IMR-90 (cell line): ENCODE measurements at places on chromosomes 16 and 17.

DNA sequence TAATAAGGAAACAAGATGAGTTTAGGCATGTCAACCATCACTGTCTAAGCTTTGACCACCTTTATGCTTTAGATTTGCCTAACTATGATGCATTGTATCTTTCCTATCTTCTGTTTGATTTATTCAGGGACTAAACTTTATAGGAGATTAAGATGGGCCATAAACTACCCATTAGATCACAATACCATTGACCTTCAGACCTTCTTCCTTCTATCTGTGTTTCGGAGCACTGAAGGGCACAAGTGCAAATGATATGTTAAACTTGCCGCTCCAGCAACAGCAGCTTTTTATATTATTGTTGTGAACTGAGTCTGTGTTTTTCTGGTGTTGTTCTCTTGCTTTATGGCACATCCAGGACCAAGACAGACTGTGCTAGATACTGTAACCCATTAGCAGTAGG lies 16.6 kb upstream of the ALDH3A2 start:
- H3K27ac ChIP-seq = no peak overlapping the region
- peaks cover 7% of the 10 kb centered on the region for H3K27me3 ChIP-seq
- H3K36me3 ChIP-seq = no peaks in the 10 kb centered on the region
- no peaks in the 10 kb centered on the region for H3K4me1 ChIP-seq
- DNase-seq = no peak

GRCh38 chr17:42598905-42599304 lies 10.3 kb downstream of the RETREG3 start:
- H3K27me3 ChIP-seq = no peaks in the 10 kb centered on the region
- H3K4me1 ChIP-seq = no peaks in the 10 kb centered on the region
- DNase-seq = no peak
- H3K4me3 ChIP-seq = no peak overlapping the region

DNA sequence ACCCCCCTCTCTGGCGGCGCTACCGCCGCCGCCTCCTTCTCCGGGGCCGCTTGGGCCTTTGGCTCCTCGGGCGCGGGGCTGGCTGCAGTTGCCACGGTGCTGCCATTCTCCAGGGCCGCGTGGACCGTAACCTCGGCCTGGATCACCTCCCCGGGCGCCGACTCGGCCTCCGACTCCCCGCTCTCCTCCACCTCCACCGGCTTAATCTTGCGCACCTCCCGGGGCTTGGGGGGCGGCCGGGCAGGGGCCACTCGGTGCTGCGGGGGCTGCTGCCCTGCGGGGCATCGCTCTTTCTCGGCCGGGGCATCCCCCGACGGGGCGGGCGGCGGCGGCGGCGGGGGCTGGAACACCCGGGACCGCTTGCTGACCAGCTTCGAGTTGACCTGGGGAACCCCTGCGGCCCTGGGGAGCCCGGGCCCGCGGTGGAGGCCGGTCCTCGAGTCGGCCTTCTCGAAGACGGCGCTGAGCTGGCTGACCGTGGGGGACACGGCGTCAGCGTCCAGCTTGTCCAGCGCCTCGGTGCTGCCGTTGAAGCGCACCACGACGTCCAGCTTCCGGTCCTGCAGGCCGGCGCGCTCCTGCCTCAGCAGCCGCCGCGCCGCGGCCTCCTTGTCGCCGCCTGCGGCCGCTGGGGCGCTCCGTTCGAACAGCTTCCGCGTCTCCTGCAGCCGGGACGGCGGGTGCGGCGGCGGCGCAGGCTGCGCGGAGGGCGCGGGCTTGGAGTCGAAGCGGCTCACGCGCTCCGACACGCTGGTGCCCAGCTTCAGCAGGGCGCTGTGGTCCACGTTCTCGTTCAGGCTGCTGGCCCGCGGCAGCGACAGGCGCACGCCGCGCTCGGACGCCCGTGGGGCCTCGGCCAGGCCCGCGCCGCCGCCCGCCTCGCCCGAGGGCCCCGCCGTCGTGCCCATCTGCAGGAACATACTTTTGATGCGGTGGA lies 792 bp downstream of the PPP1R9B start:
- peak overlapping the region; percentile 86 for H3K4me3 ChIP-seq
- H3K4me1 ChIP-seq = peaks cover 27% of the 10 kb centered on the region
- H3K27ac ChIP-seq = peak overlapping the region; percentile 88
- H3K27me3 ChIP-seq = no peaks in the 10 kb centered on the region
- DNase-seq = peak; percentile 48

DNA sequence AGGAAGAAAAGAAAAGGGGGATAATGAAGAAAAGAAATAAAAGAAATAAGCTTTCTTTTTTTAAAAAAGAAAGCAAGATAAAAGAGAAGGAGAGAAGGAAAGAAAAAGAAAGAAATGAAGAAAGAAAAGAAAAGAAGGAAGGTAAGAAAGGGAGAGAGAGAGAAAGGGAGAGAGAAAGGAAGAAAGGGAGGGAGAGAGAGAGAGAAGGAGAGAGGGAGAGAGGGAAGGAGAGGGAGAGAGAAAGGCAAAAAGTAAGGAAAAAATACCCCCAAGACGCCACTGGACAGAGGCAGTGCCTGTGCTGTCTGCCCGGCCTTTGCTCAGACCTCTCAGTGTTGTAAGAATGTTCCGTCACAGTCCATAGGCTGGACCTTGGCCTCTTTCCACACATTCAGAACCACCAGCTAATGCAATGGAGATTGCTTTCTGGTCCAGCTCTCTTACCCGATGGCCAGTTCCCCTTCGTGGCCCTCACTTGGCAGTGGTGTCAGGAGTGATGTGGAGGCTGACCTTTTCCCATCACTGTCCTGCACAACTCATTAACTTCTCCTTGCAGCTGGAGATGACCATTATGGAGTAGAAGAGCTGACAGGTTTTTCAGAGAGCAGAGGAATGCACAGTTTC lies 14.3 kb upstream of the HNF1B start:
- H3K4me1 ChIP-seq = no peaks in the 10 kb centered on the region
- no peak overlapping the region for H3K27ac ChIP-seq
- H3K27me3 ChIP-seq = peaks cover 10% of the 10 kb centered on the region
- no peaks in the 10 kb centered on the region for H3K36me3 ChIP-seq
- no peak overlapping the region for H3K4me3 ChIP-seq
